Activated naive CD4-positive, alpha-beta T cell treated with anti-CD3 and anti-CD28 coated beads for 36 hours (primary cell): ENCODE measurements at places on chromosomes 16 and 17. TPM values are rescaled to one million over a fixed set of nuclear protein-coding genes. Genes with fewer than 3 reads are reported as not detected.

DNA sequence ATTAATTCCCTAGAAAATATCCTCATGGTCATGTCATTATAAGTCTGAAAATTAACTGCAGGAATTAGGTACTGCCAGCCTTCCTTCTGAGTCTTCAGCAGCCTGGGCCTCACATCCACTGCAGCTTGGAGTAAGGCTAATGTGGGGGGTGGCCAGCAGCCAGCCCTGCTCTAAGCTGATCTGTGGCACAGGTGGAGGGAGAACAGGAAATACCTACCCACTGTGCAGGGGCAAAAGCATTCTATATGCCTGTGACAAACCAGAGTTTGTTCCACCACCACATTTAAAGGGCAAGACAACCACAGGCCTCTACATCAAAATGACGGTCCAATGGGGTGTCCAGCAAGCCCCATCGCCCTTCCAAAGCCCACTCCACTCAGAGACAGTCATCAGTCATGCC, 9.4 kb downstream of the NPRL3 start:
- no peaks in the 10 kb centered on the region for H3K27me3 ChIP-seq
- no peak for DNase-seq
- no peak overlapping the region for H3K4me3 ChIP-seq
- peaks cover 22% of the 10 kb centered on the region for H3K4me1 ChIP-seq

DNA sequence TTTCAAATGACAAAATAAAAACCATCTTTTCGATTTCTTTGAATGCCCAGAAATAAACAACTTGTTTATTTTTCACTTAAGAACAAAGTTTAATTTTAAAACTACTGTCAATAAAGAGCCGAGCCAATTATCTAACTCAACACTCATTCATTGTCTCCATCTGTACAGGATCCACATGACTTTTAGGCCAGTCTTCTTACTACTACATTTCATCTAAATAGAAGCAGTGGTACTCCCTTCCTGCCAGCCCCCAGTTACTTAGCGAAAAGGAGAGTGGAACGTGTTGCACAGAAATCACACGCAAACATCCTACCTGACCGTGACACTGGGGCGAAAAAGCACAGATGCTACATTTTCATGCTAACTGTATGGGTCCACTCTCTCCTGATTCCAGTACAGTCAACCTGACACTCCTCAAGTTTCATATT, 1.2 kb downstream of the GNA13 start:
- no peaks in the 10 kb centered on the region for H3K27me3 ChIP-seq
- H3K36me3 ChIP-seq = peaks cover 48% of the 10 kb centered on the region
- H3K4me3 ChIP-seq = peak overlapping the region; percentile 91
- H3K4me1 ChIP-seq = peaks cover 45% of the 10 kb centered on the region

GRCh38 chr17:50348522-50349242, 2.8 kb downstream of the XYLT2 start:
- DNase-seq = no peak
- no peaks in the 10 kb centered on the region for H3K27me3 ChIP-seq

GRCh38 chr17:58127846-58128245, 20.3 kb upstream of the OR4D1 start:
- H3K36me3 ChIP-seq = no peaks in the 10 kb centered on the region
- no peak for DNase-seq
- no peaks in the 10 kb centered on the region for H3K27me3 ChIP-seq
- no peak overlapping the region for H3K27ac ChIP-seq
- H3K4me3 ChIP-seq = no peak overlapping the region
- H3K4me1 ChIP-seq = no peaks in the 10 kb centered on the region

GRCh38 chr16:17420816-17421215, 49.9 kb downstream of the XYLT1 start:
- H3K4me1 ChIP-seq = peaks cover 22% of the 10 kb centered on the region
- H3K4me3 ChIP-seq = no peak overlapping the region
- H3K27me3 ChIP-seq = no peaks in the 10 kb centered on the region
- H3K27ac ChIP-seq = no peak overlapping the region

- no peaks in the 10 kb centered on the region for H3K27me3 ChIP-seq
- peaks cover 13% of the 10 kb centered on the region for H3K36me3 ChIP-seq
- H3K4me3 ChIP-seq = no peak overlapping the region
Measured at GRCh38 chr17:51016099-51016498, 104.6 kb downstream of the SPAG9 start.

The KIFC3 gene
- 0.12 TPM for total RNA-seq

The PPP1R27 gene
- total RNA-seq = not detected
